ENCODE measurements at places on chromosomes 5 and 9. TPM values are rescaled to one million over a fixed set of nuclear protein-coding genes. Genes with fewer than 3 reads are reported as not detected.

FAM169A gene
- 2.3 TPM for total RNA-seq

SIT1 gene
- total RNA-seq = 0.25 TPM

EPB41L4A gene
- 6.7 TPM for total RNA-seq

DNA sequence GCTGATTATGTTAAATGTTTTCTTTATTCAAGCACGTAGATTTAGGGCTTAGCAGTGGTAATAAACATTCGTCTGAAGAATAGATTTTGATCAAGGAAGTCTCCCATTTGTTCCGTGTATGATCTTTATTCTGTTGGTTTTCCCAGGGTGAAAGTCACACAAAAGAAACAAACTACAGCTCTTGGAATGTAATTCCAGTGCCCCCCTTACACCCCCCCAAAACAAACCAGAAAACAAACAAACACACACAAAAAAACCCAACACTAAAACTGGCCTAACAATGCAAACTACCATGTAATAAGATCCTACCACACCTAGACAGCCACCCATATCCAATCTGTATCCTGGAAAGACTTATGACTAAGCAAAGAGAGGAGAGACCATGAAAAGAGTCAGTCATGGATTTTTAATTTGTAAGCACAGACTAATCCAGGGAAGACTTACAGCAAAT, 196.2 kb upstream of the ELL2 start:
- no peak for DNase-seq

GRCh38 chr9:33860200-33860871, 43.4 kb downstream of the UBE2R2 start:
- no peak for DNase-seq

DNA sequence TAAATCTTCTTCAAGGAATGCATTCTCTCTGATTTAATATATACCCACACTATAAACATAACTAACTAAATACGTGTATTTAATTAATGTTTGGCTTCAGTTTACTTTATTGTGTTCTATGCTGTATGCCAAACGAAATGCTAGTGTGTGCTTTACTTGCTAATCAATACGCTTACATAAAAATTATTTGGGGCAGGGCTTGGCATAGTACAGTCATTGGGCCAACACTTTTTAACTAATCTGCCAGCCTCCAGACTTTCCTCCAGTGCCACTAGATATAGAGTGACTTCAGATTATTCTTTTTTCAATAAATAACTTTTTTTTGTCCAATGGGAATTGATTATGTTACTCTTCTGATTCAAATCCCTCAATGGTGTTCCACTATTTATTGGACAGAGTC, 8.7 kb upstream of the CARNMT1 start:
- DNase-seq = no peak

DNA sequence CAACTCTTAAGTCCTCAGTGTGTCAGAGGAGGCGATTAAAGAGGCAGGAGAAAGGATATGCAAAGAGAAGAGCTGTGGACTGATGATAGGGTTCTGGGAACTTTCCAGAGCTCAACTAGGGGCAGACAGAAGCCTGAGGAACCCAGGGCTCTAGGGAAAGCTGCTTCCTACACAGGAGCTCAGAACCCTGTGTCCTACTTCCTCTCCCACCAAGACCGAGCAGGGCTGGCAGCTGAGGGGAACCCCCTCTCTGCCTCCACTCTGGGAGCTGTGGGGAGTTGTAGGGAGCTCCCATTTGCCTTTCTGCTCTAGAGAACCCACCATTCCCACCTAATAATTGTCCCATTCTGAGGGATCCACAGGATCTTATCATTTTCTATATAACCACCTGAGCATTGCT, 674.3 kb downstream of the ACTL7B start:
- DNase-seq = no peak

DNA sequence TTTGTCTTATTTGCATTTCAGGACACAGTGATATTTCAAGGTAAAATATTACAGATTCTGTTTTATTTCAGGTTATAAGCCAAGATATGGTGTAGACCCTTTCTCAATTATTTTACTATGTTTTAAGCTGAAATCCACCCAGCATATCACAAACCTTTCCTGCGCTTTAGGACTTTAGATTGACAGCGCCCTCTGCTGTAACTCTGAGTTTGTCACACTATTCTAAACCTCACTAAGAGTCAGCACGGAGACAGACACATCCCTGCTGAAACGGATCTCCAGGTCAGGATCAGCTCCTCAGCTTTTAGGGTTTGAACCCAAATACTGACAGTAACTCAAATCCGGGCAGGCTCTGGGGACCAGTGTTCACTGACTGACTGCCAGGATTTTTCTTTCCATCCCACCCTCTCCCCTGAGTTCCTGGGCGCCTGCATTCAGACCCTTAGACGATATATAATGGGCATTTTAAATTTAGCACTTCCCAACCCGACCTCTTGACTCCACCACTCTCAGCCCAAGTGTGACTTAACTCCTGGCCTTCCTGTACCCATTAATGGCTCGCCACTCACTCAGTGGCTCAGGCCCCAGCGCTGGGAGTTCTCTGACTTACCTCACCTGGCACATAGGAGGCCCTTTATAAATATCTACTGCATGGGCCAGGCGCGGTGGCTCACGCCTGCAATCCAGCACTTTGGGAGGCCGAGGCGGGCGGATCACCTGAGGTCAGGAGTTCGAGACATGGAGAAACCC, 33.5 kb downstream of the TLX3 start:
- no peak for DNase-seq

DNA sequence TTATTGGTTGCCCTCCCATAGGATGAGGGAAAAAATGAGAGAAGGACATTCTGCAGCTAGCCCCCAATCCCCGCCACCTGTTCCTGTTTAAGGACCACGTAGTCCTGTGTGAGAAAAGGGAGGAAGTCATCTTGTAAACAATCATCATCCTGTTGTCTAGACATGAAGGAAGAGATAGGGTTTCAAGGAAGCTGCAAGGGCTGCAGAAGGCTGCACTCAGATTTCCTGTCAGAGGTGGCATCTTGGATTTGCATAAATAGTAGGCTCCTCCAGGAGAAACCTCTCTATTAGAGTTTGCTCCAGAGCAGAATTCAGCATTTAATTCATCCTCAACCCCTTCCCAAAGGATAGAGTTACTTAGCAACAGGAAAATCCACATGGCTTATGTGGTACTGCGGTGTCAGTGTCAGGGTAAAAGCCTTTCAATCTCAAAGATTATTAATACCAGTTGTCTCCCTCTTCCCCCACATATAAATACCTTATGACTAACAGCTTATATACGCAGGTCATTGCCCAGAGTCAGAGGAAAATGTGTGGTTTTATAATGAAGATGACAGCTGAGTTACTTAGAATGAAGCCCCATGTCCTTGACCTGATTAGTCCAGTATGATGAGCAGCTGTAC, 4.6 kb upstream of the DNAJC18 start:
- DNase-seq = no peak

GRCh38 chr5:541539-542318, 17.5 kb upstream of the SLC9A3 start:
- DNase-seq = no peak

- no peak for DNase-seq
Observed at GRCh38 chr9:131090025-131090787, 6.1 kb upstream of the AIF1L start.

Measured in pancreas (tissue), 10 donors.